ENCODE measurements at places on chromosomes 5 and 9.
A peak's percentile ranks its signal among the peaks of the same experiment; 100 is the strongest.

DNA sequence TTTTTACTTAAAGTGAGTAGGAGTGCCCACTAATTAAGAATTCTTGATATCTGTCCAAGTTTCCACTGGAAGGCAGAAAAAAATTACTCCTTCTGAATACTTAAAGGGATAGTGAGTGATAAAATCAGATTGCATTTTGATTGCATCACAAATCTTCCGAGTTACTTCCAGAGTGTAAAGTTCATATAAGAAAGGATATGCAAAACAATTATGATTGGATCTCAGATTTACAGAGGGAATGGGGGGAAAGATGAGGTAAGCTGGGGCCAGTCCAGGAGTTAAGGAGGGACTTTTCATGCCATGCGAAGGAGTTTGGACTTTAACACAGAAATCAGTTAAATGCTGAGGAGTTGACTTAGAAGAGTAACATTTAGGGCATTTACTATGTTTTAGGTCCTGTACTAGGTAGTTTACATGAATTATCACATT, 9.3 kb upstream of the RNF145 start:
- no peak for DNase-seq

- DNase-seq: peak; percentile 43
Measured at GRCh38 chr9:130845901-130846481, 10.9 kb downstream of the ABL1 start.

GRCh38 chr5:174172152-174172551, 126.6 kb downstream of the NSG2 start:
- no peak for DNase-seq

GRCh38 chr9:87579781-87580541, 82.3 kb downstream of the DAPK1 start:
- DNase-seq: peak; percentile 18

DNA sequence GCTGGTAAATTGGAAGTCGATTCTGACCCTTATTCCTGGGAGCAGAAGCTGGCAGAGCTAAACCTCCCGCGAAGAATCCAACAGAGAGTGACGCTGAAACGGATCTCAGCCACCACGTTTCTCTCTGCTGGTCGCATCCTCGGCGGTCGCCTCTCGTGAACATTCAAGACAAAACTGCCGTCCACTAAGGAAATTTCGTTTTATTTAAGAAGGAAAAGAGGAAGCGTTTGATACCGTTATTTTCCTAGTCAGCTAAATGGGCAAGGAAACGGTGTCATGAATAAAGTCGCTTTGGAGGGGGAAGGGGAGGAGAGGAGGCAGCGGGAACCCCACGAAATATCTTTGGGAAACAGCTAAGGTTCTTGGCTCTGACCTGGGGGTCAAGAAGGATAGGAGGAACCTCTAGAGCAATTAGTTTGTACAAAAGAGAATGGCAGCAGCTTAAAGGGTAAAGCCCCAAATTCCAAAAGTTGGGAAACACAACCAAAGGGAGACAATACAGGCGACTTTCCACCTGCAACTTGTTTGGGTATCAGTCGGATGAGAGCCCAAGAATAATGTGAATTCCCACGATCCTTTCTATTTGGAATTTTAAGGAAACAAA, 1.9 kb downstream of the FOXB2 start:
- no peak for DNase-seq

- DNase-seq: peak; percentile 95
Measured at GRCh38 chr5:318341-318897, 3.1 kb upstream of the AHRR start.

- no peak for DNase-seq
Measured at GRCh38 chr9:121744687-121745395, 93.4 kb downstream of the DAB2IP start.

DNA sequence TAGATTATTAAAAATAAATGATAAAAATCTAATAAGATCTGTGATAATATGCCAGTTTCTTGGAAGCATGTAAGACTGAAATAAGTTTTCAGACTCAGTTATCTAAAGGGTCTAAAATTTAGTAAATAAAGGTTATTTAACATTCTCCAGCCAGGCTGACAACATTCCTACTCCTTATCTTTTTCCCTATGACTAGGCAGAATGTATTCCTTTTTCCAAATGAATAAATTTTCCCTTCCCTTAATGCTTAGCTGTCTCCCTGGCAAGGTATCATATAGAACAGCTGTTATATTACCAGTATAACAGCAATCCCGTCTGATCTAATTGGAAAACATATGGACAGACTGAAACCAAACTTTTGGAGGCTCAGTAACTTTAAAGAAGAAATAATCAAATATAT, 13.0 kb downstream of the MEGF9 start:
- no peak for DNase-seq

DNA sequence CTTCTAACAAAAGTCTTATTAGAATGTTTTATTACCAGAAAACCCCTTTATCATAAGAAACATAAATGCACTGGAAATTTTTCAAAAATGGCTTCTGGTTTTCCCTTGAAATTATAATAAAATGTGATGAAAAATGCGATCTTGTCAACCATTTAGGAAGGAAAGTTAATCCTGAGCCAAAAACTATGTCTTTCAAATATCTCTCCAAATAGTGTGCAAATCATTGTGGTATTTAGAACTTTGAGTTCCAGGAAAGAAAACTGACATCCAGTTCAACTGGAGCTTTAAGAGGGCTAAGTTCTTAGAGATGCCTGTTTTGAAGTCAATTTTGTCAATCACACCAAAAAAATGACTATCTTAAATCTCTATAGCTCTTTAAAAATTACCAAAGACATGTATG, 425.4 kb downstream of the DNAH5 start:
- no peak for DNase-seq

GRCh38 chr5:86716121-86716520, 98.4 kb downstream of the COX7C start:
- no peak for DNase-seq

- DNase-seq: no peak
Measured at GRCh38 chr5:9831823-9832222, 201.7 kb upstream of the TAS2R1 start.

GRCh38 chr5:51383131-51384121, at the start of gene ISL1:
Gene ISL1, plus strand, starts transcription at chr5:51383448. Its CDS starts 224 bp downstream, at chr5:51383672.
- no peak for DNase-seq

- no peak for DNase-seq
Measured at GRCh38 chr5:118620233-118620632, 368.1 kb downstream of the DTWD2 start.

DNA sequence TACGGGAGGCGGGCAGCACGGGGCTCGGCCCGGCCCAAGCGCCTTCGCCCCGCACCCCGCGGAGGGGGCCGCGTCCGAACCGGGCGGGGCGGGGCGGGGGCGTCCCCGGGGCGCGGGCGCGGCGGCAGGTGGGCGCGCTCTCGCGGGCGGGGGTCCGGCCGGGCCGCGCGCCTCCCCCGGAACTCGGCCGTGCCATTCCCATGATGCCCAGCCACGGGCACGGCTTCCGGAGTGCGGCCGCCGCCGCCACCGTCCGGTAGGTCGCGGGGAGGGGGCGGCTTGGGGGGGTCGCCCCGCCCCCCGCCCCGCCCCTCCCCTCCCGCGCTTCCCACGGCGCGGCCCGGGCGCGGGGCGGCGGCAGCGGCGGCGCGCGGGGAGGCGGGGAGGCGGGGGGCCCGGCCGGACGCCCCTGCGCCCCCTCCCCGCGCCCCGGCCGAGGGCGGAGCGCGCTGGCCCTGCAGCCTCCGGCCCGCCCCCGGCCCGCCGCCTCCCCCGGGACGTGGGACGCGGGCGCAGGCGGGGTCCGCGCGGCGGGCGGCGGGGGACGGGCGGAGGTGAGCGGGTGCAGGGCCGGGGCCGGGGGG, at the start of gene PPP1R26:
Gene PPP1R26, plus strand, starts transcription at position 314 of the 584 bp plus-strand sequence. CDS start 4,729 bp downstream, outside the sequence.
- DNase-seq: peak; percentile 62

DNA sequence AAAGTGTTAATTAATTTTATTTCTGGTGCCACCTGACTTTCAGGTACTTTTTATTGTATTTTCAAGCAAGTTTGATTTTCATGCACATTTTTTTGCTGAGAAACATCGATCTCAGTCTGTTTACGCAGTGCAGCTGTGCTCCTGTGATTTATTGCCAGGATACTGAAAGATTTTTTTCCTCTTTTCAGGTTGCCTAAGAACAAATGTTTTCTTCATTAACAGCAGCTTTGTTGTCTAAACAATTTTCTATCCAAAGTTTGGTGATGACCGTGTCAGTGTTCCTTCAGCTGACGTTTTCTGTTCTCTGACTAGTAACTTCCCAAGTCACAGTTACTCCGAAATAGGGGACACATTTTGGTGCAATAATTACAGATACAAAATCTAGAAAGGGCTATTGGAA, 78.1 kb downstream of the VCAN start:
- DNase-seq: no peak

DNA sequence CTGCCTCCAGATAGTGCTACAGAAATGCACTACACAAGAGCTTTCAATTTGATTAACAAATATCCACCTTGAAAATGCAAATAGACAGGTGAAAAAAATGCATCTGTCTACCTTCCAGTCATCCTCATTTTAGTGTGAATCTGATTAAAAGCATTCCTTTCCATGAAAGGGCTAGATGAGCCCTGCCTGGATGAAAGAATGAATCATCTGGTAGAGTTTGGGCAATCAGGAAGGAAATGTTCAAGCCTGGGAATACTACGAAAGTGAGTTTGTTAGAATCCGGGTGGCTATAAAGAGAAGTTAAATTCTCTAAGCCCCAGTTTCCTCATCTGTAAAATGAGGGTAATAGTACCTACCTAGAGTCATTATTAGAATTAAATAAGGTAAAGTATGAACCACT, 142.6 kb downstream of the FAM114A2 start:
- DNase-seq: no peak

- DNase-seq: no peak
Measured at GRCh38 chr9:23379842-23380241, 446.2 kb downstream of the ELAVL2 start.

- DNase-seq: peak; percentile 28
Measured at GRCh38 chr9:79257228-79257781, 314.5 kb upstream of the TLE4 start.

DNA sequence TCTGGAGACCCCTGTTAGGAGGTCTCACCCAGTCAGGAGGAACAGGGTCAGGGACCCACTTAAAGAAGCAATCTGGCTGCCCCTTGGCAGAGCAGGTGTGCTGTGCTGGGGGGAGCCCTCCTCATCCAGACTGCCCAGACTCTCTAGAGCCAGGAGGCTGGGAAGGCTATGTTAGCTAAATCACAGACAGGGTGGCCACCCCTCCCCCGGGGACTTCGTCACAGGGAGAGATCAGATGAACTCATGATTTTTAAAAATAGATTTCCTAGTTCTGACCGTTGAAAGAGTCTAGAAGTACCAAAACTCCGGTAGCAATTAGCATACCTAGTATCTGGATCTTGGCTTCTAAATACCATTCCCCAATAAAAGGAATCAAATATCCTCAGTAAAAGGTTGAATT, 35.0 kb upstream of the FOXB2 start:
- DNase-seq: no peak

- DNase-seq: no peak
Measured at GRCh38 chr9:87729246-87729645, 3.3 kb downstream of the CTSL start.

DNA sequence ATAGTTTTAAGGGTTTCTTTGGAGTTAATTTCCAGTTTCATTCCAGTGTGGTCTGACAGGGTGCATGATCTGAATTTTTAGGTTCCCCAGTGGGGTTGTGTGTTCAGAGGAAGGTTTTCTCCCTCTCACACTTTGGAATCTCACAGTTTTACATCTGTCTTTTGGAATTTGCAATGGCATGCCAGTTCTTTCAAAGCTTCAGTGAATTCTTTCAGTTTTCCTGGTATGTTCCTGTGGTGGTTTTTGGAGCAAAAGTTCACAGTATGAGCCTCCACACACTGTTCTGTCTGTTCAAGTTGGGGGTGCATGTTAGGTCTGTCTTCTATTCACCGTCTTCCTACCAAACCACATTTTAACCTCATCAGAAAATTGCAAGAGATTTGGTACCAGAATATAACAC, 624.2 kb downstream of the KCTD16 start:
- DNase-seq: no peak

DNA sequence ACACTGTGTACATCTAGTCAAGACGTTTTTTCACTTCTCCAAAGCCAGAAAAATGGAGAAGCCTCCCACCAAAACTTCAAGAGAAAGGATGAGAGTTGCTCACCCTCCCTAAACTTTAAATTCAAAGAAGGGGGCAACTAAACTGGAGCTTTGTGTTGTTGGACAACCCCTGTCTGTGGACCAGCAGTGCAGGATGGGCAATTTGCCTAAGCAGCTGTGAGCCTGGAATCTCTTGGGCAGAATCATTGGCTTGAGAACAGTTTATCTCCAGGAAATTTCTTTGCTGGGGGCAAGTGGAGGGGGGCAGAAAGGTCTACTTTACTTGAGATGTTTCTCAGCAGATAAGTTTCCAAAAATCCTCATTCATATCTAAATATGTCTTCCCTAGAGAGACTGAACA, 151.8 kb downstream of the MUSK start:
- DNase-seq: no peak

DNA sequence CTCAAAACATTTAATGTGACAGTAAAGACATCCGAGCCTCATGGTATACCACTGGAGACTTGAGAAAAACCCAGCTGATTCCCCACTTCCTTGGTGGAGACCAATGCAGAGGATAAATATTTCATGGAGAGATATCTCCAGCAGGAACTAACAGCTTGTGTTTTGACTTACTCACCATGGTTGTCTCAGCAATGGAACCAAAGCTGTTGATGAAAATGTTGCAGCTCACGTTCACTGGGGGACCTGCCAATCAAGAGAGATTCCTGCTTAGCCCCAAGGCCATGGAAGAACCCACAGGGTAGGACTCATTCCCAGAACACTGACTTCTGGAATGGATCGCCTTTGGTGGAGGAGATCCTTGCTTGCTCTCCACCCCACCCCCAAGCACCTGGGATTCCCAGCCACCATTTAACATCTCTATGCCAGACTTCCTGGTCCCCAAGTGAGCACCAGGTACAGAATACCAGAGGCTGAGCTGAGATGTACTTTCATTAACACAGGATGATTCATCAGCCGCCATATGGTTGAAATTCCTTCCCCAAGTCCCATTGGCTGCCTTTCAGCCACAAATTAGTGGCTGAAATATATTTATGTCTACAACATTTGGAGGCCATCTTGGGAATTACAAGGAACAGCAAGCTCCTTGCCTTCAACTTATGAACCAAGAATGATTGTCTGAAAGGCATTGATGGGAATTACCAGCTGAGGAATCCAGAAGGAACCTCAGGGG, 37.9 kb downstream of the GLRA1 start:
- no peak for DNase-seq

DNA sequence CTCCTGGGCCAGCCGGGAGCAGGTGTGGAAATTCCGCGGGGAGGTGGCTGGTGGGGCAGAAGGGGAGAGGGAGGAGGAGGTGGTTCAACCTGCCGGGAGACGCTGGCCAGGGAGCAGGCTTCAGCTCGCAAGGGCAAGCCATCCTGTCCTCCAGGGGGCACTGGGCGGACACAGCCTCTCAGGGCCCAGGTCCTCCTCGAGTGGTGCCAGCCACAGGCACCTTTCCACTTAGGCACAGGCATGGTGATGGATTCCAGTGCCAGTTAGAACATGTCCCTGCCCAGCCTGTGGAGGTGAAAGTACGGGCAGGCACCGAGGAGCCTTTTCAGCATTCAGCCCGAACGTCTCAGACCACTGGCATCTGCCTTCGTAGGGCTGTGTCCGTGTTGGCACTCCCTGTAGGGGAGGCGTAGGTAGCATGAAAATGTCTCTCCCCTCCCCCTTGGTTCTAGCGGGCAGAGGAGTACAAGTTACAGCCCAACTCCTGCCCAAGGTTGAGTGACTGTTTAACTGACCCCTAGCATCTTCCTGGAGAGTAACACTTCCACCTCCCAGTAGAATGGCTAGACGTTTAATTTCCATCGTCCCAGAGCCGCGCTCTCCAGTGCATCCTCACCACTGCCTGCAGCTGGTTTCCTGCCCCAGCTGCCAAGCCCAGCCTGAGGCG, 48.9 kb downstream of the DAB2IP start:
- DNase-seq: peak; percentile 50

- no peak for DNase-seq
Measured at GRCh38 chr5:18551716-18552115, 917.5 kb downstream of the TAF11L14 start.
